DMS53 (cell line): ENCODE measurements at places on chromosomes 16 and 17.

GRCh38 chr17:80363120-80363515 lies 51.8 kb upstream of the ENDOV start:
- DNase-seq, result no peak

DNA sequence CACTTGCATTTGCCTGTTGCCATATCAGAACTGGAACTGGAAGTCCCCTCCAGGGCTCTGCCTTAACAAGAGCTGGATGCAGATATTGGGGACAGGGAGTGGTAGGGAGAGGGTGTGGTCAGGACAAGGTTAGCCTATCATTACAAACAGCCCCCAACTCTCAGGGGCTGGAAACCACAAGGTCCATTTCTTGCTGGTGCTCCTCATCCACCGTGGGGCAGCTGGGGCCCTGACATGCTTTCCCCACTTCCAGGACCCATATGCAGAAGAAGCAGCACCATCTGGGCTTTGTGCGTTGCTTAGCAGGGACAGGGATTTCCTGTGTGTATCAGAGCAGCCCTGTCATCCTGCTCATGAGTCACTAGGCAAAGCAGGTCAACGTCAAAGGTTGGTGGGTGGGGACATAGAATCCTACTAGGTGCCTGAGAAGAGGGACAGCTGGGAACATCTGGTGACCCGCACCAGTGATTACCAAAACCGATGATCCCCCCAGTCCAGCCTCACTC lies 26.9 kb downstream of the RGS9 start:
- DNase-seq, result peak; percentile 90

GRCh38 chr17:46136820-46137219 lies 56.4 kb downstream of the KANSL1 start:
- DNase-seq, result no peak

GRCh38 chr17:38455288-38455915 lies 27.1 kb downstream of the ARHGAP23 start:
- DNase-seq, result peak; percentile 12

DNA sequence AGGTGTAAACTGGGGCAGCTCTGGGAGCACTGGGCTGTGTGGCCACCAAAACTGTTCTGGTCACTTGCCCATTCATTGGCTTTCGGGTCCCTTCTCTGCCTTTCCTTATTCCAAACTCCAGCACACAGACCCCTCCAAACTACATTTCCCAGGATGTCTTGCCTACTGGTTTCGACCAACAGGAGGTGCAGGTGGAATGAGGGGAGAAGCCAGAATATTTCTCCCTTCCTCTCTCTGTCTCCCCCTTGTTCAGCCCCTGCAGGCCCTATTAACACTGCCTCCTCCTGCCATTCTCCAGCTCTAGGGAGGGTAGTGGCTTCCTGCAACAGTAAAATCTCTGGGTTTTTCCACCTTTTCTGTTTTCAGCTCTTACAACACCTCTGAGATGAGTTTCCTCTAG lies 13.2 kb upstream of the NAGPA start:
- no peak for DNase-seq

DNA sequence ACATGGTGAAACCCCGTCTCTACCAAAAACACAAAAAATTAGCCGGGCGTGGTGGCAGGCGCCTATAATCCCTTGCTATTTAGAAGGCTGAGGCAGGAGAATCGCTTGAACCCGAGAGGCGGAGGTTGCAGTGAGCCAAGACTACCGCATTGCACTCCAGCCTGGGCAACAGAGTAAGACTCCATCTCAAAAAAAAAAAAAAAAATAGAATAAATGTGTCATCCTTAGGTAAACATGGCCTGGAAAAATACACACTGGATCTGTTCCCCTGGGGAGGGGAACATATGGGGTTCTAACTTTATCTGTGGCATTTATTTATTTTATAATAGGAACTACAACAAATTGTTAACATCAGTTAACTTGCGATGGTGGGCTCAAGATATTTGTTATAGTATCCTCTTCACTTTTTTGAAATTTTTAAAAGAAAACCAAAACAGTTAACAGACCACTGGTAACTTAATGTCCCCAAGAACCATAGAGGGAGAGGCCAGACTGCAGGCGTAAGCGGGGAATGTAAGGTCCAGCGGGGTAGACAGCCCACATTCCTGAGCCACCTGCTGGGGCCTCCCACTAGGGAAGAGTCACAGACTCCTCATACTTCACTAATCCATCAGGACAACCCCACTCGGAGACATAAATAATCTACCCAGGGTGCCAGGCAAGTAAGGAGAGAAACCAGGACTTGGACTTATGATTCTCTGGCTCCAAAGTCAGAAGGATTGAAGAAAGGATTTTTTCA lies 12.5 kb upstream of the TXNDC11 start:
- peak; percentile 68 for DNase-seq

DNA sequence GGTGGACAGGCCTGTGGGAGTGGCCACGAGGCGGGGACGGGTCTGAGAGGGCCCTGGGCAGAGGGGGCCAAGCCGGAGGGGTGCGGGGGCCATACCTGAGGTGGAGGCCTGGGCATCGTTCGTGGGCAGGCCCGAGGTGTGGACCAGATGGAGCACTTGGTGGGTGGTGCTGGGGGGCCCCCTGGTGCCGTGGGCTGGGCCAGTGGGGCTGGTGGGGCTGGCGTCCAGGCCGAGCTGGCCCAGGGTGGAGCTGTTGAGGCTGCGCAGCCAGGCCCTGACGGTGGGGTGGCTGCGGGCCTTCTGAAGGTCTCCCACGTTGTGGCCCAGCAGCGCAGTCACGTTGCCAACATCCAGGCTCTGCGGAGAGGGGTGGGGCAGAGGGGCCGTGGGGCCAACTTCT lies 9.4 kb downstream of the MSLN start:
- DNase-seq, result no peak

DNA sequence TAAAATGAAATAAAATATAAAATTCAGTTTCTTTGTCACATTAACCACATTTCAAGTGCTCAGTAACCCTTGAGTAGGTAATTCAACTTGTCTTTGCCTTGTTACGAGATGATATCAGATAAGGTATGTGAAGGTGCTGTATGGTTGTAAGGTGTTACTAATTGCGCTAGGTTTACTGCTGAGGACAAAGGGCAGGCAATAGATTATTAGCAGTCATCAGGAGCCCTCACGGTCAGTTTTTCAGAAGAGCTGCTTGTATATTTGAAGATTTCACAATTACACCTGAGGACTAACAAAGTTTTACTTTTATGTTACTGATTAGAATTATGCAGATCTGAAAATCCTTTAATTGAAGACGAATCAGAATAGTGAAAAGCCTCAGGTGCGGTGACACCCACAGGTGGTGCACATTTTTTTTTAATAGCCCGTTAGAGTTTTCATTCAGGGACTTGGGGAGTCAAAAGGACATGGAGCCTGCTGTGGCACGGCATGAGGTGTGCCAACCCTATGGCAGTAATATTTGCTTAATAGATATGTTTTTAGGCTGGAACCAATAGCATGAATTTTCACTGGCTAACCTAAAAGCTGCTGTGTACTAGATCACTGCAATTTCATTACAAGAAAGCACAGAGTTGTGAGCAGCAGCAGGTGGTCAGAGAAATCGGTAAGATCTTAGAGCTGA lies 16.4 kb downstream of the NDEL1 start:
- DNase-seq, result no peak

GRCh38 chr16:69932228-69932627 lies 18.9 kb upstream of the CLEC18A start:
- no peak for DNase-seq

DNA sequence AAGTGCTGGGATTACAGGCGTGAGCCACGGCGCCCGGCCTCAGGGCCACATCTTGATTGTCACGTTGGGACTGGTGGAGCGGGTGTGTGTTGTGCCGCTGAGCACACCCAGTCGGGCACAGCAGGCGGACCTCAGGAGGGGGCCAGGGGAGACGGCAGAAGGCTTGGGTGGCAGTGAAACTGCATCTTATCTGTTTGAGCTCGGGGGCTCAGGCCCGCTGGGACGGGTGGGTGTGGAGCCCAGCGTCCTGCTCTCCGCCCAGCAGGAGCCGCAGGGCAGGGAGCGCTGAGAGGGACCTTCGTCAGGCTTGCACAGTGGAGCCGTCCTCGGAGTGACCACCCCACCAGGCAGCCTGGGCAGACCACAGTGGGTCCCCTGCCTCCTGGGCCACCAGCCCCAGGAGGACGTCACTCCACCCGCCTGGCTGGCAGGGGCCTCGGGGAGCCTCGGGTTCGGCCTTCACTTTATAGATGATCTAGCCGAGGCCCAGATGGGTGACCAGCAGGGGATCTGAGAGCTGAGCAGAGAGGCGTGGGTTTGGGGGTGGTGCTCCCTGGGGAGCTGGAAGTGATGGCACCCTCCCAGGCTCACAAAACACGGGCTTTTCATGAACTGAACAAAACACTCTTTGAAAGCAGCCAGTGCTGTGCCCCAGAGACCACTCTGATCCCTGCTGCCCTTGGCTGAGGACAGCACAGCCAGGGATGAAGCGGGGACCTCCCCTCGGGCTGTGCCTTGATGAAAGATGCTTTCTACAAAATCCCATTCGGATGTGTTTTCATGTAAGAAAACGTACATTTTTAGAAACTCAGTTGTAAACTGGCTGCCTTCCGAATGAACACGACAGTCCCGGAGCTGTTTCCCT lies 181.1 kb downstream of the SEC14L1 start:
- DNase-seq, result no peak

DNA sequence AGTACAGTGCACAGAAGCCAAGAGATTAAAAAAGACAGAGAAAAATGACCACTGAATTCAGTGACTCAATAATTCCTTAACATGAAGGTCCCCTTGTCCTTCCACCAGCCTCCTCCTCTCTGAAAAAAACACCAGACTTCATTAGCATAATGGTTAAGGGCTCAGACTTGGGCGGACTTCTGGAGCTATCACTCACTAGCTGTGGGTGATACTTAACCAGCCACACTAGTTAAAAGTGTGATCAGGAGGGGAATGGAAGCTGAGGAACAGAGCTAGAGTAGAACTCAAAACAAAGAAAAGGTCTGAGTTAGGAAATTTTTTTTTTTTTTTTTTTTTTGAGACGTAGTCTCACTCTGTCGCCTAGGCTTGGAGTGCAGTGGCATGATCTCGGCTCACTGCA lies 23.2 kb downstream of the ZNF652 start:
- no peak for DNase-seq

DNA sequence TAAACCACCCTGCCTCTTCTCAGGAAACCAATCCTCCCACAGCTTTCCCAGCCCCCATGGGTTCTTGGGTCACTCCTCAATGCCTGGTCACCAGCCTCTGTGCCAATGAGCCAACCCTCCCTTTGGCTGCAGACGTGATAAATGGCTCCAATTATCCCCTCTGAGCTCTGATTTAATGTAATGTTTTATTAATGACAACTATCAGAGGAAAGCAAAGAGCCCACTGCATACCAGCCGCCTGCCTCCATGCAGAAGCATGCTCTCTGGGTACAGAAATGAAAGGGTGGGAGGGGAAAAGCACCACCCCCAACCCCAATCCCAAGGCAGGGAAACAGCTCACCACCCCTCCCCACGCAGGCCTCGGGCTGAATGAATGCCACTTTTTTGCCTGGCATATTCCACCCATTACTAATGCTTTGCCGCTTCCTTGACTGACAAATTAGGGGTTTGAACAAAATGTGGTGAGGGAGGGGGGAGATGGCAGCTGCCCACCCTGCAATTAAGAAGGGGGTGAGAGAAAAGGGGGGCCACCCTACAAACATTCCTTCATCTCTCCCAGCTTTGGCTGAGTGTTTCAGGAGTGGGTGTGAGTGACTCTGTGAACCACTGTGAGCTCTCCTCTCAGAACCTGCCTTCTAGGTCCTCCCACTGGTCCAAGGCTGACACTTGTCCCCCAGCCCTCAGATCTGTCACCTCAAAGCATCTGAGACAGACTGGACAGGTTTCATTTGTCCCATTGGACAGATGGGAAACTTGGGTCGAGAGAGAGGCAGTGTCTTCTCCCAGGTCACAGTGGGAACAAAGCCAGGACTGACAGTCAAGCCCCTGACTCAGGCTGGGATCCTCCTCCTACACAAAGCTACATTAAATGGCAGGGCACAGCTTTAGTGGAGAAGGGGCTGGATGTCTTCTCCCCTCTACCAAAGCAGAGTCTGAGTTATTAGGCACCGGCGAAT lies 161.5 kb downstream of the TMEM132E start:
- DNase-seq, result no peak

DNA sequence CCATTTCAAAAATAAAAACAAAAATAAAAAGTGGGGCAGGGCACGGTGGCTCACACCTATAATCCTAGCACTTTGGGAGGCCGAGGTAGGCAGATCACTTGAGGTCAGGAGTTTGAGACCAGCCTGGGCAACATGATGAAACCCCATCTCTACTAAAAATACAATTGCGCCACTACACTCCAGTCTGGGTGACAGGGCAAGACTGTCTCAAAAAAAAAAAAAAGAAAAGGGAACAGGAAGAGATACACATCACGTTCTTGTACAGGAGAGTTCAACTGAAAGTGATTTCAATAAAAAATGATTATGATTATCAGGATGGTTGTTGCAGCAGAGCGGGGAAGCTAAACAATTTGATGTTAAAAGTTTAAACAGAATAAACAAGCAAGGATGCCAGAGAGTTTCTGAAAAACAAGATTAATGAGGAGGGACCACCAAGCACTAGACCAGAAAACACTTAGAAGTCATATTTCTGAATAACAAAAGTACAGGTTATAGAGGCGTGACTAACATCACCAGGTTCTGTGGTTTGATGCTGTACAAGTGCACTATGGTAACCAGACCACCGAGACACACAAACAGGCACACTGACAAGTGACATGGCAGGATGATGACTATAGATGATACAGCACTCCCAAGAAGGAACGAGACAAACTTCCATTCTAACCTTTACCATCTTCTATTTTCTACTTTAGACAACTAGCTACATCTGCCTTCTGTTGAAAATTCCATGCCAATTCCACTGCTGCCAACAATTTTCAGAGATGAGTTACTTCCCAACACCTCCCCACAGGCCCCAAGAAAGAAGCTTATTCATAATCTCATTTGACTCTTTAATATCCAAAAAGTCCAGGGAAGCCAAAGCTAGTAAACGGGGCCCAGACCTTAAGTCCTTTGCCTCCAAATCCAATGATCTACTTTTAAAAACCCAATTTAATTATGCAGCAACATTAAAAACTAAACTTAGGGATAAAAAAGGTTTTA lies 11.8 kb downstream of the DNAJA2 start:
- no peak for DNase-seq

GRCh38 chr16:12459391-12460063 lies 344.2 kb downstream of the CPPED1 start:
- DNase-seq, result no peak

DNA sequence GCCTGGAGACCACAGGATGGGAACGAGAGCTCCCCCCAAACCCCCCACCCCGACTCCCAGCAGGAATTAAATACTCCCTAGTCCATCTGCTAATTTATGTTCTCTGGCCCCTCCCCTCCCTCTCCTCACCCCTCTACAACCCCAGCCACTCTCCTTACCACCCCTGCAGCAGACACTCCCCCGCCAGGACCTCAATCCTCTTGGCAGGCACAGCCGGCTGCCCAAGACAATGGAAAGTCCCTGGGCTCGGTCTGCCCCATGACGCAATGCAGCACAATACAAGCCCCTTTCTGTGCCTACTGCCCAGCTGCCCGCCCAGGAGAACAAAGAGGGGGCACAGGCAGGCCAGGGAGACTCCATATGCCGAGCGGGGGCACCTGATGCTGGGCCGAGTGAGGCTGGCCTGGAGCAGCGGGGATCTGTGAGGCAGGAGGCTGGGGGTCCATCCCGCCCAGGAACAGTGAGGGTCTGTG lies 30.3 kb upstream of the CDC42EP4 start:
- DNase-seq, result no peak

- no peak for DNase-seq
Measured at GRCh38 chr17:14072881-14073280, 3.6 kb downstream of the COX10 start.

GRCh38 chr17:14582996-14583395 lies 282.1 kb downstream of the HS3ST3B1 start:
- no peak for DNase-seq

- peak; percentile 42 for DNase-seq
Measured at GRCh38 chr17:44093231-44093900, 22.8 kb downstream of the G6PC3 start.

- no peak for DNase-seq
Measured at GRCh38 chr17:82931699-82932517, 92.1 kb upstream of the ZNF750 start.
